ENCODE measurements at places on chromosomes 5 and 9. TPM values are rescaled to one million over a fixed set of nuclear protein-coding genes. Genes with fewer than 3 reads are reported as not detected.

GRCh38 chr5:72417333-72418062 is 89.7 kb downstream of the ZNF366 start:
- DNase-seq = no peak

- no peak for DNase-seq
These were observed 22.0 kb downstream of the CCNH start for GRCh38 chr5:87390576-87391199.

- DNase-seq = no peak
These were observed 186.5 kb downstream of the LURAP1L start for GRCh38 chr9:12961276-12961809.

DNA sequence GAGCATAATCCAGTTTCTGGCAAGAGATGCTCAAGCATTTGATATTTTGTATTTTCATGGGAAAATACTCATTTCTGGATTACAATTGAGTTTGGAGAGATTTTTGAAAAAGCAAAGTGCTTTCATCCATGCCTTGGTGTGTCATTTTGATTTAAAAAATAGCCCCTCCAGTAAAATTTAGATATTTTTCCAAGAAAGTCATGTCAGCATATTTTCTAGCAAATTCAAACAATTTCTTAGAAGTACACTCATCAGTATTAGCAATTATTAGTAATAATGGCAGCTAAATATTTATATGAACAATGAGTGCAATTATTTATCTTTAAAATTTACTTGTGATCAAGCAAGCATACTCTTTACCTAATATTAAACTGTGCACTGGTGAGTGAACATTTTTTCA is 102.2 kb upstream of the TMEM161B start:
- no peak for DNase-seq

DNA sequence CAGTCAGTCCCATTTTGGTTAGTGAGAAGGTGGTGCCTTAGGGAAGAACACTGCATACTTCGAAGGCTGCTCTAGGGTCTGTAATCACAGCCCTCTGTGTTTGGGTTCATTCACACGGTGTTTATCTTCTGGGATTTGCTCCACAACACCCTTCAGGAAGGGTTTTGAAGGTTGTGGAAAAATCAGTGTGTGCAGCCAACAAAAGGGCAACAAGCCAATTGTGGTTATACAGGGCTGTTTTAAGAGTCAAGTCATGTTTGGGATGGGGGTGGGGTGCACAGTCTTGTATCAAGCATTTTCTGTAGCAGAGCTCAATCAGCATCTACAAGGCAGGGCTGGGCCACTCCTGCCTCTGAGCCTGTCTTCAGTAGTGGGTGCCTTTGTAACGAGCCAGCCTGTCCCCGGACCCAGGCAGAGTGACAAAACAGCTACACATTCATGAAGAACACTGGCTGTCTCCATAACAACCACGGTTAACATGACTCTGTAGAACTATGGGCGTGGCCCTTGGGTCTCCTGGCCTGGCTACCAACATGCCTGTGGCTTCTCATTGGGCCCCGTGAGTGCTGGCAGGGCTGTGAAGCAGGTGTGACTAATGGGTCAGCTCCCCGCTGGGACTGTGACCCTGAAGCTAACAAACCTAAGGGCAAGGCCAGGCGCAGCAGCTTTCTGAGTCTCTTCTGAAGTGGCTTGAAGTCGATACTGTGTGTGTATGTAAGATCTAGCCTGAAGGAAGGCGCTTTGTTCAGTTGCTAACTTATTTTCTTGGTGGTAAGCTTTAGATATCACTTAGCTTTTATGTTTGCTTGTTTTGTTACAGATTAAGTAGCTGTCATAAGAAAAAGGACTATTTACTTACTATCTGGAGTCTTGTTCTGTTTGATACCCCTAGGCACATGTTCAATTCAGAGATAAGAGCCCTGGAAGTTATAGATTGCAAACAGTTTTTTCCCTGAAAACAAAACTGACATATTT is 27.9 kb upstream of the GOLM1 start:
- DNase-seq = peak; percentile 76

- no peak for DNase-seq
These were observed 22.5 kb upstream of the SHB start for GRCh38 chr9:38091310-38092199.

- DNase-seq = no peak
These were observed 163.0 kb downstream of the SMARCA2 start for GRCh38 chr9:2178034-2178734.

DNA sequence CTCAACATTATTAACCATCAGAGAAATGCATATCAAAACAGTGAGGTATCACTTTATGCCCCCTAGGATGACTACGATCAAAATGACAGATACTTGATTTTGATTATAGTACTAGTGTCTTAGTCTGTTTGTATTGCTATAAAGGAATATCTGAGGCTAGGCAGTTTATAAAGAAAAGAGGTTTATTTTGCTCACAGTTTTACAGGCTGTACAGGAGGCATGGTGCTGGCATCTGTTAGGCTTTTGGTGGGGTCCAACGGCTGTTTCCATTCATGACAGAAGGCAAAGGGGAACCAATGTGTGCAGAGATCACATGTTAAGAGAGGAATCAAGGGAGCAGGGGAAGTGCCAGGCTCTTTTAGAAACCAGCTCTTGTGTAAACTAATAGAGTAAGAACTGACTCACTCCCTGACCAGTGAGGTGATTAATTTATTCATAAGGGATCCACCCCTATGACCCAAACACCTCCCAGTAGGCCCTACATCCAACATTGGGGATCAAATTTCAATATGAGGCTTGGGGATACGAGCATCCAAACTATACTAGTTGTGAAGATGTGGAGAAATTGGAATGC is 16.0 kb upstream of the AFF4 start:
- DNase-seq = no peak

DNA sequence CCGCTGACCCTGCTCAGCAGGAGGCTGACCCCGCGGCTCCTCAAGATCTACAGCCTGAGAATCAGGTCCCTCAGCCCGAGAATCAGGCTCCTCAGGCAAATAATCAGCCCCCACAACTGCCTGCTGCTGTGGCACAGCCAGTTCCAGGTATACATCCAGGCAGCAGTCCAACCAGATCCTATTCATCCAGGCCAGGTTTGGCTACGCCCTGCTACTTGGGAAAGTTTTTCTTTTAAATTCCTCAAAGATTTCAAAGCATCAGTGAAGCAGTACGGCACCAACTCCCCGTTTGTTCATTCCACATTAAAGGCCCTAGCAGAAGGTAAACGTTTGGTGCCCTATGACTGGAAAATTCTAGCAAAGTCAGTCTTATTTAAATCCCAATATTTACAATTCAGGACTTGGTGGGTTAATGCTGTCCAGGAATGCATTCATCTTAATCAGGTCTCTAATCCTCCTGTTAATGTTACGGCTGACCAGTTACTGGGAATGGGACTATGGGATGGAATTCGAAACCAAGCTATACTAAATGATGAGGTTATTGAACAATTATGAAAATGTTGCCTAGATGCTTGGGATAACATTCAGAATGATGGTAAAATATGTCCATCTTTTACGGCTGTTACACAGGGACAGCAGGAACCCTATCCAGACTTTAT is 102.3 kb downstream of the SYK start:
- DNase-seq = no peak

DNA sequence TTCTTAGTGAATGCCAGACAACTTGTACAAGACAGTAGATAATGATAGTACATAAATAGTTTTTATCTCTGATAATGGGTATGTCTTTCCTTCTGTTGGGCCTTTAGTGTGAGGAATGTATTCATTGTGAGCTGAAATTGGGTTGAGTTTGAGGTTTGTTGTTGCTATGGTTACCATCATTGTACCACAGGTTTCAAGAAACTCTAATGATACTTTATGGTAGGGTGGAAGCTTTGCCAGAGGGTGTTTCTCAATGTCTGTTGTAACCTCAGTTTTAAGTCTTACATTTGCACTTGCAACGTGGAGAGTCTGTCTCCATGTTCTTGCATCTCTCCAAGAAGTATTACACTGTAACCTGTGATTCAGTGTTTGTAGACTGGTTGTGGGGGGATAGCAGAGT is 1550.1 kb downstream of the MAT2B start:
- no peak for DNase-seq

- peak; percentile 8 for DNase-seq
These were observed 791.2 kb downstream of the MAT2B start for GRCh38 chr5:164296603-164297080.

DNA sequence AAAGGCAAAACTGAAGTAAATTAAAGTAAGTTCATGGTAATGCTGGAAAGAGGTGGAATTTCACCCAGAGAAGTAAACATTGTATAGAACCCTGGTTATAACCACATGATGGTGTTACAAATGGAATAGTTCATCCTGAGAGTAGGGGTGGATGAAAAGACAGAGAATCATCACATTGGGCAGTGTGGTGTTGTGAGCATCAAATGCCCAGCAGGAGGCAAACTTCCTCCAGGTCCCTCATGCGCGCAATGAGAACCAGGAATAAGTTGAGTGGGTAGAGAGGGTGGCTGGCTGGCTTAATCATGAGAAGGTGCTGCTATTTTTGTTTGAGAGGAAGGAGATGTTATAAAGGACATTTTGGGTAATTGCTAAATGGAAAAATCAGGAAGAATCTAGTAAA is 163.3 kb upstream of the HMHB1 start:
- DNase-seq = no peak

- DNase-seq = no peak
These were observed 16.4 kb downstream of the CD274 start for GRCh38 chr9:5466766-5467165.

DNA sequence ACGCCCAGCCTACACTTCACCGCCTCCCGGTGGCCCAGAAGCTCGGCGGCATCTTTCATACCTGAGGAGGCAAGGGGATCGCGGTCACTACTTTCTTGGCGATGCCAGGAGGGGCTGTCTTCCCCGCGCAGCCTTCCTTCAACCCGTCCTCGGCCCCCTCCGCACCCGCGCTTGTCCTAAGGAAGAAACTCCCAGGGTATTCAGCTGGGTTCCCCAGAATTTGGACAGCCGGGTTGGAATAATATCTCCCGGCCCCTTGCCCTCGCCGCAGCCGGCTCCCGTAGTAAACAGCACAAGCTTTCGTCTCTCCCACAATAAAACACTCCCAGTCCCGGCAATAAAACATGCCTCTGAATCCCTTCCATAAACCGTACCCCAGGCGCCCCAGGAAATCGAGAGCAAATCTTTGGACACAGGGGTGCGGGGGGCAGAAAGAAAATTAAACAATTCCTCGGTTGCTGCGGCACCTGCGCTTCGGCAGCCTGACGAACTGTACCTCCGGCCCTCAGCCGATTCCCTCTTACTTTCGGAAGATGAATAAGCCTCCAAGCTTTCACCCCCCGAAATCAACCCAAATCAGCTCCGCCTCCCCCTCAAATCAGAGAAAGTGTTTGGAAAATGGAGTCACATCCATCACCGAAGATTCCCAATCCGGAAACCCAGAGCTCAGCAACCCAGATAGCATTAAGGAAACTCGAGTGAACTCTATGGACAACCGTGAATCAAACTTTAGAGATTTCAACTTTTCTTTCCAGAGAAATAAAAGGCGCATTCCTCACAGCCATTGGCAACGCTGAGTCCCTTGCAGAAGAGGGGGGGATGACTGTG is 1.1 kb downstream of the OTP start:
- no peak for DNase-seq

GRCh38 chr5:1538276-1538675 is 14.5 kb upstream of the LPCAT1 start:
- DNase-seq = no peak

GRCh38 chr9:97759581-97760288 is 62.6 kb upstream of the XPA start:
- no peak for DNase-seq

GRCh38 chr5:127958421-127959011 is 125.0 kb upstream of the SLC12A2 start:
- no peak for DNase-seq

DNA sequence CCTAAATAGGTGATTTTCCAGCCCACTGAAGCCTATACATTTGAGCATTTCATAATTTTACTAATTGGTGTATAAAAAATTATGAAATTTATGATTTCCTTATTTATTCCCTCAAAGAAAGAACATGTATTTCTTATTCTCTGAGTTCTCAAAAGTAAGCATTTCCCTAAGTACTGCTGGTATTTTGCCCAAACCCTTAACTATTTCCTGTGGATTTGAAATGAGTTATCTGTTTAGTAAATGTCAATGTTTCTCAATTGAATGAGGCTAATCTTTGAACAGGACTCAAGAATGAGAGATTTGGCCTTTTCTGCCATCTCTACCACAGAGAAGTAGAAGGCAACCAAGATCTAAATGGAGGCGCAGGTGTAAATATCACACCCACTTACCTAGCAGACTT is 751.7 kb downstream of the TLE1 start:
- no peak for DNase-seq

DNA sequence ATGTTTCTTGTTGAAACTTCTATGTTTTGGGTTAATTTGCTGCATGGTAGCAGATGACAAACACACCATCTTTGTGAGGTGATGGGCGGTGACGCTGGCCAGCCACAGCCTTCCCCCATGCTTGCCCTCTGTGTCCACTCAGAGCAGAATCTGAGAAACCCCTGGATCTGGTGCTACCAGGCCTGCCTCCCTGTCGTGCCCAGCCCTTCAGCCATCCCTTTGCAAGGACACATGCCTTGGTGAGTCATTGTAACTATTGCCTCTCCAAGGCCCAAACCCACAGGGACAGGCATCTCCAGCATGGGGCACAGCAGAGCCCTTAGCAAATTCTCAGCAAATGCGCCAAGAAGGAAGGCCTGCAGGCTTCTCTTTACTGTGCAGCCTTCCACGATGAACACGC is 48.1 kb upstream of the FCN1 start:
- DNase-seq = no peak

- peak; percentile 68 for DNase-seq
These were observed 157.2 kb upstream of the PITX1 start for GRCh38 chr5:135191084-135191826.

- no peak for DNase-seq
These were observed 123.4 kb upstream of the RETREG1 start for GRCh38 chr5:16740066-16740810.

- DNase-seq = no peak
These were observed 69.2 kb upstream of the S1PR3 start for GRCh38 chr9:88922091-88922490.

- no peak for DNase-seq
These were observed 178.0 kb upstream of the NREP start for GRCh38 chr5:111935009-111935408.

DCTN3 gene
- 98.9 TPM for polyA plus RNA-seq

C5orf58 gene
- polyA plus RNA-seq = 0.36 TPM

SVEP1 gene
- polyA plus RNA-seq = 25.9 TPM

PCDHGC4 gene
- 2.7 TPM for polyA plus RNA-seq

MARCHF6 gene
- 118 TPM for polyA plus RNA-seq

SHROOM1 gene
- polyA plus RNA-seq = 8.3 TPM
